ENCODE measurements at places on chromosomes 6 and 20. TPM values are rescaled to one million over a fixed set of nuclear protein-coding genes. Genes with fewer than 3 reads are reported as not detected.

DNA sequence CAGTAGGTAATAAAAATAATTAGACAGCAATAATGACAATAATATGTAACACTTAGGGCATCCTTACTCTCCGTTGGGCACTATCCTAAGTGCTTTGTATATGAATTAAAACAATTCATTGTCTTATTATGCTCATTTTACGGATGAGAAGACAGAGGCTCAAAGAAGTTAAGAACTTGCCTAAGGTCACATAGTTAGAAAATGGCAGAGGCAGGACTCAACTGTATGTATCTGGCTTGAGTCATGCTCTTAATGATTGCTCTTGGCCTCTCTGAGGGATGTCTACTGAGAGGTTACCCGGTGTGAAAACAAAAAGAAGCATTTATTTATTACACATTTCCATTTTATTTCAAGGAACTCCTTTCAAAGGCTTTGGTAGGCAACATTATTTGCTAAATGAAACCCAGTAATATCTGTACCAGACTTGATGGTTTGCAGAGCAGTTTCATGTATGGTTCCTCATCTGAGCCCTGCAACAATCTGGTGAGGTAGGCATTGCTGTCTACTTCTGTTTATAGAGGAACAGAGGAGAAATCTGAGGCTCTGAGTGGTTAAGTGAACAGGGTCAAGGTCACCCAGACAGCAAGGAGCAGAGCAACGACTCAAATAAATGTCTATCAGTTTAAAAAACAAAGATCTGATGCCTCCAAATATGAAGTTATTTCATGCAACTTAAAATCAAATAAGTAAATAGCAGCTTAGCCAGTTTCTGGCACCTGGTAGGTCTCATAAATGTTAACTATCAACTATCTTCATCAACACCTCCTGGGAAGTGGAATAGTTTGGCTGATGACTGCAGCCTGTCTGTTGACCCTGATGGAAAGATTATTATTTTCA, 4.2 kb upstream of the PARD6B start:
- no peak for DNase-seq

GRCh38 chr6:22737331-22737730, 168.0 kb downstream of the HDGFL1 start:
- no peak for DNase-seq

DNA sequence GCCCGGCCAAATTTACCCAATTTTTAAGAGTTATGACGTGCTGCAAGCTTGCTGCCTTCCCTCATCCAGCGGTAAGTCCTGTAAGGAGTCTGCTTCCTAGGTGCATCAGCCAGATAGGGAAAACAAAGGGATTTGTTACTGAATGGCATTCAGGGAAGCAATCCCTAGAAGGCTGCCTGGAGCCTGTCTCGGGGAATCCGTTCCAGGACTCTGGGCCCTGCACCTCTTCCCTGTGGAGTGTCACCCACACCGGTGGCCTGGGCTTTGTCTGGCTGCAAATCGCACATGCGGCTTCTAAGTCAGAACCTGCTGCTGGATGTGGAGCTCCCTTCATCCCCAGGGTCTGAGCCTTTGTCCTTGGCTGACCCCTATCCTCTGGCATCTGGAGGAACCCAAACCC, 7.0 kb downstream of the MYT1 start:
- DNase-seq = no peak

Gene TMEM217
- 0.80 TPM for polyA plus RNA-seq

Gene SLC17A9
- 0.09 TPM for polyA plus RNA-seq

GRCh38 chr6:158758941-158759479, 60.2 kb downstream of the EZR start:
- no peak for DNase-seq

GRCh38 chr20:11676630-11677287, 240.9 kb upstream of the BTBD3 start:
- DNase-seq = no peak

Gene BPI
- not detected for polyA plus RNA-seq

DNA sequence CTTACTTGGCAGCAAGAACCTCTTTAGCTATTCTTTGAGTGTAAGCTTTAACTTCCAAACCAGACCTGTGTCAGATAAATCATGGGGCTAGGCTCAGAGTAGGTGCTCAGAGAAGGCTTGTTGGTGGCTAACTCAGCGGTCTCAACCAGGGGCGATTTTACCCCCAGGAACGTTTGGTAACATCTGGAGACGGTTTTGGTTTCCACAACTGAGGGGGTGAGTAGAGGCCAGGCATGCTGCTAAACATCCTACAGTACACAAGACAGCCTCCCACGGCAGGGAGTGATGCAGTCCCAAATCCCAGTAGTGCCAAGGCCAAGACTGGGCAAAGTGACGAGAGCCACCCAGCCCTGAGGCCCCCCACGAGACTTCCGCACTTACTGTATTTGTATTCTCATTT, 59.2 kb downstream of the RAB44 start:
- DNase-seq = no peak

DNA sequence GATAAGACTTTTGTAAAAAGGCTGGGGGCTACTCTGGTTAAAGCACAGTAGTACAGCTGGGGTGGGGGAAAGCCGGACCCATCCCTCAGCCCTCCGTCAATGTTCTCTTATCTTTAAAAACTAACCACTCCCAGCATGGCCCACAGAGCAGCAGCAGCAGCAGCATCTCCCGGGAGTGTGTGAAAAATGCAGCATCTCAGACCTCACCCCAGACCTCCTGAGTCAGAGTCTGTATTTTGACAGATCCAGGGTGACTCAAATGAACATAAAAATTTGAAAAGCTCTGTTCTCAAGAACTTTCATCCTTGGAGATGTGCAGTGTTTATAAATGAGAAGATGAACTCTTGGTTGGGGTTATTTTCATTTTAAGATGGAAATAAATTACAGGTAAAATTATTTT, 277.7 kb upstream of the ECI2 start:
- no peak for DNase-seq
